Activated CD8-positive, alpha-beta T cell treated with anti-CD3 and anti-CD28 coated beads, Interleukin-2, amount 10 ng/mL, durations not matched to agents 7 days and 5 days (primary cell): ENCODE measurements at places on chromosomes 11 and 22. TPM values are rescaled to one million over a fixed set of nuclear protein-coding genes. Genes with fewer than 3 reads are reported as not detected.

- DNase-seq = no peak
These were observed 101.9 kb downstream of the GGTLC2 start for GRCh38 chr22:22746061-22746962.

RAPSN gene
- total RNA-seq = 1.2 TPM

VSIG2 gene
- not detected for total RNA-seq

DNA sequence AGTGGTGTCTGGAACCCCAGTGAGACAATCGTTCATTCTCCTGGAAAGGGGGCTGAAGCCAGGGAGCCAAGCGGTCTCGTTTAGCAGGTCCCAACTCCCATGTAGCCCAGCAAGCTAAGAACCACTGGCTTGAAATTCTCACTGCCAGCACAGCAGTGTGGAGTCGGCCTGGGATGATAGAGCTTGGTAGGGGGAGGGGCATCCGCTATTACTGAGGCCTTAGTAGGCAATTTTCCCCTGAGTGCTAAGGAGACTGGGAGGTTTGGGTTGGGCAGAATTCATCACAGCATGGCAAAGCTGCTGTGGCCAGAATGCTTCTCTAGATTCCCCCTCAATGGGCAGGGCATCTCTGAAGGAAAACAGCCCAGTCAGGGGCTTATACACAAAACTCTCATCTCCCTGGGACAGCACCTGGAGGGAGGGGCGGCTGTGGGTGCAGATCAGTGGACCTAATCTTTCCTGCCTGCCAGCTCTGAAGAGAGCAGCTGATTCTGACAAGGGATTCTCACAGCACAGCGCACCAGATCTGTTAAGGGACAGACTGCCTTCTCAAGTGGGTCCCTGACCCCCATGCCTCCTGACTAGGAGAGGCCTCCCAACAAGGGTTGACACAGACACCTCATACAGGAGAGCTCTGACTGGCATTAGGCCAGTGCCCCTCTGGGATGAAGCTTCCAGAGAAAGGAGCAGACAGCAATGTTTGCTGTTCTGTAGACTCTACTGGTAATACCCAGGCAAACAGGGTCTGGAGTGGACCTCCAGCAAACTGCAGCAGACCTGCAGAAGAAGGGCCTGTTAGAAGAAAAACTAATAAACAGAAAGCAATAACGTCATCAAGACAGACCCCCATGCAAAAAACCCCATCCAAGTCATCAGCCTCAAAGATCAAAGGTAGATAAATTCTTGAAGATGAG lies 14.8 kb downstream of the OR52M1 start:
- DNase-seq = no peak

- no peak for DNase-seq
These were observed 59.5 kb downstream of the AHNAK start for GRCh38 chr11:62487136-62487535.

UPB1 gene
- 0.24 TPM for total RNA-seq

DNA sequence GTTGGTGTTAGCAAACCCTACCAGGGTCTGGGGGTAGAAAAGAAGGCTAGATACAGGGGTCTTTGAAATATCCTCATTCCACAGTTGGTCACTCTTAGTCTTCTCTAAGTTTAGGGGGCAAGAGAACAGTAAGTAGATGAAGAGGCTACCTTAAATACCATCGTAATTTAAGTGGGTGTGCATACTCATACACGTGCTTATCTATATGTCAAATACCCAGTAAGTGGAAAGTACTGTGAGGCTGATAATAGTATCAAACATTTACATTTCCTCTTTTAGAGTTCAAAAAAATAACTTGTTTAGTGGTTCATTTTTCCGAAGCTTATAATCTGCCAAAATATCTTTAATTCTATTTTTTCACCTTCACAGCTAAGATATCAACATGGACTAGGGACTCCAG lies 90.7 kb downstream of the WNT11 start:
- DNase-seq = no peak
